Activated CD8-positive, alpha-beta memory T cell treated with anti-CD3 and anti-CD28 coated beads for 1 hour (primary cell): ENCODE measurements at places on chromosomes 3 and 15.

DNA sequence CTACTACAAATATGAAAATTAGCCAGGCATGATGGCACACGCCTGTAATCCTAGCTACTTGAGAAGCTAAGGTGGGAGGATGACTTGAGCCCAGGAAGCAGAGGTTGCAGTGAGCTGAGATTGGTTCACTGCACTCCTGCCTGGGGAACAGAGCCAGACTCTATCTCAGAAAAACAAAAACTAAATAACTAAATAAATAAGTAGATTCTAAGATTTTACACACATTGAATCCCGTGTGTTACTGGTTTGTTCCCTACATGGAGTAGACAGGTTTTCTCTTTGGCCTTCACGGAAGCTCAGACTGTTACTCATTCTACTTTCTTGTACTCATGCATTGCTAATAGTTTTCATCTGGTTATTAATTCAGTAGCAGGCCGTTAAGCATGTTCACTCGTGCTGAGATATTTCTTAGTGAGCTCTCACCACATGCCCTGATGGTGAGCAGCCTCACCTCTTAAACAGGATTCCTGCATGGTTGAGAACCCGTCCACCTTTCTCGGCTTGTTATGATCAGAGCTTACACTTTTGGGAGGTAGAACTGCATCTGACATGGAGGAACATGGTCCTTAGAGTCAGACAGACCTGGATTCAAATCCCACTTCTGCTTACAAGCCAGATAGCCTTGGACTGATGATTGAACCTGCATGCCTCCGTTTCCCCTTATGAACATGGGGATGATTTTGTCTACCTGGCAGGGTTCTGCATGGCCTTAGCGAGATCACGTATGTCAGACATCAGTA is 49.1 kb downstream of the CMTM7 start:
- no peak for DNase-seq

GRCh38 chr15:39597751-39598185 is 16.9 kb downstream of the THBS1 start:
- no peak for DNase-seq

GRCh38 chr3:160618363-160618762 is 53.0 kb upstream of the KPNA4 start:
- DNase-seq: no peak

- DNase-seq: no peak
Observed at GRCh38 chr3:24135280-24135679, 190.2 kb downstream of the NR1D2 start.

- no peak for DNase-seq
Observed at GRCh38 chr3:11386465-11387113, 114.4 kb downstream of the ATG7 start.

GRCh38 chr3:149395107-149396089 is 17.9 kb upstream of the TM4SF1 start:
- no peak for DNase-seq

GRCh38 chr15:33094336-33094735 is 100.2 kb downstream of the FMN1 start:
- no peak for DNase-seq

DNA sequence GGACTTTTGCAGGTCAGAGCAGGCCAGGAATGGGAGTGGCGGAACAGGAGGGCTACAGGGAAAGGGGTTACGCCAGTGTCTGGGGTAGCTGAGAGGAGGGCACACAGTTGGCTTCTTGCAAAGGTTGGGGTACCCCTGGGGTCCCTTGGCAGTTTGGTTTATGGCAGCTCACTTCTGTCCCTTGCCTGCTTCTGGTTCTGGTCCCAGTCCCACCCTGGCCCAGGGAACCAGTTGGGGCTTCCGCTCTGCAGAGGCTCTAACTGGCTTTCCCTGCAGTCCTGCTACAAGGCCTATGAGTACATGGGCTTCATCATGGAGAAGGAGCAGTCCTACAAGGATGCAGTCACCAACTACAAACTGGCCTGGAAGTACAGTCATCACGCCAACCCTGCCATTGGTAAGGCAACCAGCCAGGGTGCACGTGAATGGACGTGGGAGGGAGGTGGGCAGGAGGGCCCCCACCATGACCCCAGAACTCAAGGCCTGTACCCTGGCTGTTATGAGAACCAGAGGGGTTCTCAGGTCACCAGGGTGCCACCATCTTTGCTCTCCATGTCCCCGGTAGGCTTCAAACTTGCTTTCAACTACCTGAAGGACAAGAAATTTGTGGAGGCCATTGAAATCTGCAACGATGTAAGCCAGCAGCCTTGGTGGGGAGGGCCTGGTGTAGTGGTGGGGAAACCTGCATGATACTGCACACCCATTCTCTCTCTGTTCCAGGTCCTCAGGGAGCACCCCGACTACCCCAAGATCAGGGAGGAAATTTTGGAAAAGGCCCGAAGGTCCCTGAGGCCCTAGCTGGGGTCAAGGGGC is 15.2 kb downstream of the CSRNP1 start:
- no peak for DNase-seq

DNA sequence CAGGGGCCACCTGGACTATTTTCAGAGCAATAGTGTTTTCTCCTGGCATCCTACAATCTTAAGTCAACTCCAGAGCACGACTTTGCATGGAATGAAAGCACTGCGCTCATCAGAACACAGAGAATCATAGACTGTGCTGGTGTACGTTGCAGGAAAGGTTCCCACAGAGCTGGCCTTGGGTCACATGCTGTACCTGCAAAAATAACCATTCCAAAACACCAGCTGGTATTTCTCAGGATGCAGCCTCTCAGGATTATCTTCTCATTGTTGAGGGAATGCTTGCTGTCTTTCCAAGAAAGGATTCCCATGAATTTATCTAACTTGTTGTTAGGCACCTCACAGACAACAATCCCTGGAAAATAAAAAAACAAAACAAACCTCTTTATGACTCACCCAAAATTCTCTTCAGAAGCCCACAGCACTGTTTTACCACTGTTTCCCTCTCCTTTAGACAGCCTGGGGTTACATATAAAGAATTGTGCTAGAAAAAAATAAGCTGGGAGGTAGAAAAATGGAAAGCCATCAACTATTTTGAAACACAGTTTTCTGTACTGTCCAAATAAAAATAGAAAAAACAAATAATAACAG is 131.7 kb downstream of the ATP8B4 start:
- no peak for DNase-seq

DNA sequence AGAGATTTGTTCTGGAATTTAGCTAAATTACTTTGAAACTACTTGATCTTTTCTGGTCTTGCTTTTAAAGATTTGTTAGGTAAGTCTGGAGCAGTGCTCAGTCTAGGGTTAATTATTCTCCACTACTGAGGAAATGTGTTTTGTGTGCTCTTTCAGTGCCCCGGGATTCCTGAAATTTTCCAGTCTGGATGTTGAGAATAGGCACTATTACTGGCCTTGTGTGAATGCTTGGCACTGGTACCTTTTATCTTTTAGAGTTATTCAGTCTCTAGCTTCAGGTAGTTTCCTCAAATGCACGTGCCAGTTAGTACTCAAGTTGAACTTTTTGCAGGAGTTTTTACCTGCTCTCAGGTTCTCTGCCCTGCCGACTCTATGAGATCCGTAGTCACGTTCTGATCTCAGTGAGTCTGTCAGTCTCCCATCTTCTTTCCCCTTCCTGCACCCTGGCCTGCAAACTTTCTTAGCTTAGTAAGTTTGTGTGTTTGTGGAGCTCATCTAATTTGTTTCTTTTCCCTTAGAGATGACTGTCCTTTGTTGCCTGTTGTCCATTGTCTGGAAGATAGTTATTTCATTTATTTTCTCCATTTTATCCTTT is 39.5 kb downstream of the TCF12 start:
- DNase-seq: no peak

DNA sequence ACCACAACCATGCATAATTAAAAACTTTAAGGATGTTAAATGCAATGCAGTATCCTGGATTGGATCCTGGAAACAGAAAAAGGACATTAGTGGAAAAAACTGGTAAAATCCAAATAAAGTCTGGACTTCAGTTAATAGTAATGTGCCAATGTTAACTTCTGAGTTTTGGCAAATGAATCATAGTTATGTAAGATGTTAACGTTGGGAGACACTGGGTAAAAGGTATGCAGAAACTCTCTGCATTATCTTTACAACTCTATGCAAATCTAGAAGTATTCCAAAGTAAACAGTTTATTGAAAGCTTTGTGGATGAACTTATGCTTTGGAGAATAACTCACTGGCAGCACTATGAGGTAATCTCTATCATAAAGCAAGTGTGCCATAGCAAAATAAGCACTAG is 357.4 kb downstream of the RORA start:
- no peak for DNase-seq

DNA sequence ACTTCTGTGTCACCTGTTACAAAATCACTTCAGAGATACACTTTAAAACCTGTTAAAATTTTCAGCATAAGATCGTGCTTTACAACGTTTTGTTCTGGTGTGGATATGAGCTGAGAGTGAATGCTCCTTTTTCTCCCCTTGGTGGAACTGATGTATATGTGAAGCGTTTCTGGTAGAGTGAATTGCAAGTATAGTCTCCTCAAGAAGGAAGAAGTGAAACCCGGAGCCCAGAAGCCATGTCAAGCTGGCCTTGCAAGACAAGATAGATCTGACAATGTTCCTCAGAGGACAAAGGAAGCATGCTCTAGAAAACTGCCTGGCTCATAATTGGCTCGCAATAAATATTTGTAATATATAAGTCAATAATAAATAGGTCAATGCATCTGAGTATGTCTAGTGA is 23.6 kb downstream of the SERPINI2 start:
- no peak for DNase-seq
